DMS153 (cell line): ENCODE measurements at places on chromosomes 3 and 15.

- DNase-seq = no peak
Measured at GRCh38 chr3:186997473-186997939, 67.2 kb downstream of the ST6GAL1 start.

GRCh38 chr3:112619295-112619694 is 21.6 kb downstream of the CCDC80 start:
- DNase-seq = no peak

GRCh38 chr3:140011611-140012277 is 76.8 kb downstream of the CLSTN2 start:
- no peak for DNase-seq

- no peak for DNase-seq
Measured at GRCh38 chr3:142913432-142913831, 24.5 kb upstream of the PCOLCE2 start.
